ENCODE measurements at places on chromosomes 3 and 15.

- peak; percentile 26 for DNase-seq
Measured at GRCh38 chr3:115790759-115791158, 167.4 kb downstream of the GAP43 start.

DNA sequence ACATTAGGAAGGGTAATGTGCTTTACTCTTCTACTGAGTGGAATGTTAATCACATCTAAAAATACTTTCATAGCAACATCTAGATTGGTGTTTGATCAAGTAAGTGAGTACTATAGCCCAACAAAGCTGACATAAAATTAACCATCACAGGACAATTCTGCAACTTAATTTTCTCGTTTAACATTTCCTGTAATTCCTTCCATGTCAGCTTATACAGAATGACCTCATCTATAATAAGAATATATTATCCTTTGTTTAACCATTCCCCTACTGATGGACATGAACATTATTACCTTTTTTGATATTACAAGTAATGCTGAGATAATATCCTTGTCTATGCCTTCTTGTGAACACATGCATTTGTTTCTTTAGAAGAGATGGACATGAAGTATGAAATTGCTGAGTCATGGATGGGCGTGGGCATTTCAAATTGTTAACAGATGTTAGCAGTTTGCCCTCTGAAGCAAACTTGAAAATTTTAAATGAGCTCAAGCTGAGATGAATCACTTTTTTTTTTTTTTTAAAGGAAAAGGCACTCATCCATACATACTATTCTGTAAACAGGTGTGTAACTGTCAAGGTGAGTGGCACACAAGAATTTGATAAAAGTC is 85.1 kb downstream of the OXNAD1 start:
- DNase-seq: no peak

- DNase-seq: no peak
Measured at GRCh38 chr3:104764496-104764895, 602.2 kb upstream of the ALCAM start.

GRCh38 chr15:59885832-59886231 is 118.3 kb upstream of the FOXB1 start:
- DNase-seq: peak; percentile 8

GRCh38 chr3:37852097-37852496 is 9.6 kb upstream of the CTDSPL start:
- no peak for DNase-seq

Measured in frontal cortex (tissue), 4 donors.